ENCODE measurements at places on chromosomes 2 and 18.

DNA sequence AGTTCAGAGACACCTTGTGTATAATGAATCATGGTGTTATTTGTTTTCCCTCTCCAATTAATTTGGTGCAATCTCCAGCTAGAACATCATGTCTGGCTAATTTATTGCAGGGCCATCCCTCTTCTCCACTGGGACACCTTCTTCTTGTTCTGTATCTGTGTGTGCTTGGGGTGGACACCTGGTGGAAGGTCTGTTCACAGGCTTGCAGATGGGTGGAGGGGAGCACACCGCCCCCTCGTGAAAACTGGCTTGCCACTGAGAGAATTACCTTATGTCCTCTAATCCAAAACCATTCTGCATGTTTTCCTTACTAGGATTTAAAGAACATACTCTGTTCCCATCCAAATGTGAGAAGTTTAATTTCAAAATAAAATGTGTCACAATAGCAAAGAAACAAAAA is 1160.4 kb upstream of the ZEB2 start:
- no peak for DNase-seq

- DNase-seq = no peak
Measured at GRCh38 chr18:62285281-62285680, 39.8 kb upstream of the TNFRSF11A start.

GRCh38 chr2:197920088-197920487 is 115.7 kb downstream of the PLCL1 start:
- DNase-seq = no peak

DNA sequence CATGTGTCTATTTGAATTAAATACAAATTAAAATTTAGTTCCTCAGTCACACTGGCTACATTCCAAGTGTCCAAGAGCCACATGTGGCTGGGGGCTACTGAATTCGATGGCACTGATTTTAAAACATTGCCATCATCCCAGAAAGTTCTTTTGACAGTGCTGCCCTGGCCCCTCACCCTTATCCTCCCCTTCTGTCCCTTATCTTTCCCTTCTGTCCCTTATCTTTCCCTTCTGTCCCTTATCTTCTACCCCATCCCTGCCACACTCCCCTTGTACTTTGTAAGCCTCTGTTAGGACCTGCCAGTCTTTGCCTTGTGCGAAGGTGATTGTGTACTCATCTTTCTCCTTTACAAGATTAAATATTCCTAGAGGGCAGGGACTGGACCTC is 85.2 kb downstream of the DNMT3A start:
- no peak for DNase-seq

DNA sequence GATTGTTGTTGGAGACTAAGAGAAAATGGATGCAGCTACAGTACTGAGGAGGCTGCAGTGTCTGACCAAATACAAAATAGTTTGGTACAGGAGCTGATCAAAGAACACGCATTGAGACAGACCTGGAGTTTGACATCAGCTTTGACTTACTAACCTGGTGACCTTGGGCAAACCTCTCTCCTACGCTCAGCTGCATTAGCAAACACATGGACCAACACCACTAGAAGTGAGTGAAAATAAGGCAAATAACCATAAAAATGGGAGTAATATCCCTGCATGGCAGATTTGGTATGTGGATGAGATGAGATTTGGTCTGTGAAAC is 126.5 kb downstream of the LPIN1 start:
- DNase-seq = no peak

- DNase-seq = no peak
Measured at GRCh38 chr18:46333431-46334135, 229.4 kb downstream of the HAUS1 start.

DNA sequence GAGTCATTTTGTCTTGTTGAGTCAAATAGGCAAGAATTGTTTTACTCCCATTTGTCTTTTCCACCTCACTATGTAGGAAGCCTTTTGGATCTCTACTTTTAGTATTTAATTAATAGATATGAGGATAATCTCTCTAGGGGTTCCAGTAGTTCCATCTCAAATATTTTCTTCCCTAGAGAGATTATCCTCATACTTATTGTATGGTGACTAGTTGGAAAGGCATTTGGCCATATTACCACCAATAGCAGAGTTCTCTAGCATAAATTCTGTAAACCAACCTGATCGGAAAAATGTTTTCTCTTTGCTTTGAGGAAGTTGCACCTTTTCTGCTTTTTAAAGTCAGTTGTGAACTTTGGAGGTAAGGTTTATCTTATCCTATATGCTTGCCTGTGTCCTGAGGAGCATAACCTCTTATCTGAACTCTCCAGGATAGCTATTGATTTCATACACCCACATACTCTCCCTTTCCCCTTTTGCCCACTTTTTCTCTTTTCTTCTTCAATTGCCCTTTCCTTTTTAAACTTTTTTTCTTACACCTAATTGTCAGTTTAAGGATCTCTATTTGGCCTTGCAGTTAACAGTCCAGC is 100.8 kb downstream of the GALNT1 start:
- no peak for DNase-seq

DNA sequence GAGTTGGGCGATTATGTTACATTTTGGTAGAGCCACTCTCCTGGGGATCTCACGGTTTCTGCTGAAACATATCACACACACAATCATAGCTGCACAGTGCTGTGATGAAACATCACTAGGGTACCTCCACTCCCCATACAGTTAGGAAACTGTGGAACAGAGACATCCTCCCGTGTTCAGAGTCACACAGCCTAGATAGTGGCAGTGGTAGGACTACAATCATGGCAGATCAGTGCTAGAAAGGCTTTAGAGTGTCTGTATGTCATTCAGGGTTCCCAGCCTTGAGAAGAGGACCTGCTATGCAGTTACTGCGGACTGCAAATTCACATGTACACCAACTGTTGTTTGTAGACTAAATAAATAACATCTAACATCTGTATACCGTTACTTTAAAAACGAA is 210.3 kb upstream of the FOSL2 start:
- DNase-seq = no peak

GRCh38 chr2:71685941-71686611 is 232.7 kb downstream of the DYSF start:
- DNase-seq = no peak

DNA sequence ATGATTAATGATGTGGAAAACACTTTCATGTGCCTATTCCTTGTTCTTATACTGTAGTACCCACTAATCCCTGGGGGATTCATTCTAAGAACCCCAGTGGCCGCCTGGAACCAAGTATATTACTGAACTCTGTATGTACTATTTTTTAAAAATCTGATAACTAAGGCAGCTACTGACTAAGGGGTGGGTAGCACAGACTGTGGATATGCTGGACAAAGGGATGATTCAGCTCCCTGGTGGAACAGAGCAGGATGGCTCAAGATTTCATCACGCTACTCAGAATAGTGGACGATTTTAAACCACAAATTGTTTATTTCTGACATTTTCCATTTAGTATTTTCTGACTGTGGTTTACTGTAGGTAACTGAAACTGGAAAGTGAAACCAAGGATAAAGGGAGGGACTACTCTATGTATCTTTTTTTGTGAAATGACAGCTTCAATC is 41.8 kb upstream of the CDC42EP3 start:
- DNase-seq = no peak

- DNase-seq = no peak
Measured at GRCh38 chr18:50311650-50312049, 24.2 kb upstream of the CXXC1 start.
